ENCODE measurements at places on chromosomes 11 and 22. TPM values are rescaled to one million over a fixed set of nuclear protein-coding genes. Genes with fewer than 3 reads are reported as not detected.

Gene MAJIN
- not detected for total RNA-seq

Gene LRRC75B
- total RNA-seq: 5.6 TPM

DNA sequence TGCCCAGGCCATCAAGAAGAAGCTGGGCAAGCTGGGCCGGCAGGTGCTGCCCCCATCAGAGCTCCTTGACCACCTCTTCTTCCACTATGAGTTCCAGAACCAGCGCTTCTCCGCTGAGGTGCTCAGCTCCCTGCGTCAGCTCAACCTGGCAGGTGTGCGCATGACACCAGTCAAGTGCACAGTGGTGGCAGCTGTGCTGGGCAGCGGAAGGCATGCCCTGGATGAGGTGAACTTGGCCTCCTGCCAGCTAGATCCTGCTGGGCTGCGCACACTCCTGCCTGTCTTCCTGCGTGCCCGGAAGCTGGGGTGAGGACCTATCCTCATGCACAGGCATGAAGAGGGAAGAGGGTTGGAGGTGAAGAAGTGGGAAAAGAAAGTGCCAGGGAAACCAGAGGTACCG is 5.3 kb upstream of the NHERF4 start:
- no peaks in the 10 kb centered on the region for H3K27me3 ChIP-seq
- peaks cover 12% of the 10 kb centered on the region for H3K4me1 ChIP-seq
- no peak for DNase-seq
- peaks cover 13% of the 10 kb centered on the region for H3K36me3 ChIP-seq
- no peak overlapping the region for H3K27ac ChIP-seq
- H3K4me3 ChIP-seq: no peak overlapping the region

DNA sequence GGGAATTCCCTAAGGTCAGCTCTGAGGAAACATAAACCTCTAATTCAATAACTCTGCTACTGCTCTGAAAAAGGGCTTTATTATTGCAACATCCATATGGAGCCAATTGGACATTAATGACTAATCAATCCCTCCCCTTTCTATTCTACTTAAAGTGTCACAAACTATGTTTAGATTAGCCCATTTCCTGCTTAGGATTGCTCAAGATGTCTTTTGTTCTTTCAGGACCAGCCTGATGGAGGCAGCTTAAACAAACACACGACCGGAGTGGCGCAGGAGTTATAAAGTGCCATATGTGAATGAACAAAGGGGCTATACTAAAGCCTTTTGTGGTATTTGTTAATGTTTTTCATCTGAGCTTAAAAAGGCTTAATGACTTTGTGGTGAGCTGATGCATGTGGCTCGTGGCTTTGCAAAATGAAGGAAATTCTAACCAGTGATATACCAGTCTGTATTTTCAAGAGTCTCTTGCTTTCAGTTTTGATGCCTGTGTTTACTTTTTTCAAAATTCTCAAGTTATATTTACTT is 354.4 kb downstream of the SOX6 start:
- H3K27ac ChIP-seq: peak overlapping the region; percentile 60
- peaks cover 4% of the 10 kb centered on the region for H3K36me3 ChIP-seq
- H3K4me3 ChIP-seq: peak overlapping the region; percentile 10
- DNase-seq: no peak
- H3K4me1 ChIP-seq: peaks cover 30% of the 10 kb centered on the region
- H3K27me3 ChIP-seq: no peaks in the 10 kb centered on the region

DNA sequence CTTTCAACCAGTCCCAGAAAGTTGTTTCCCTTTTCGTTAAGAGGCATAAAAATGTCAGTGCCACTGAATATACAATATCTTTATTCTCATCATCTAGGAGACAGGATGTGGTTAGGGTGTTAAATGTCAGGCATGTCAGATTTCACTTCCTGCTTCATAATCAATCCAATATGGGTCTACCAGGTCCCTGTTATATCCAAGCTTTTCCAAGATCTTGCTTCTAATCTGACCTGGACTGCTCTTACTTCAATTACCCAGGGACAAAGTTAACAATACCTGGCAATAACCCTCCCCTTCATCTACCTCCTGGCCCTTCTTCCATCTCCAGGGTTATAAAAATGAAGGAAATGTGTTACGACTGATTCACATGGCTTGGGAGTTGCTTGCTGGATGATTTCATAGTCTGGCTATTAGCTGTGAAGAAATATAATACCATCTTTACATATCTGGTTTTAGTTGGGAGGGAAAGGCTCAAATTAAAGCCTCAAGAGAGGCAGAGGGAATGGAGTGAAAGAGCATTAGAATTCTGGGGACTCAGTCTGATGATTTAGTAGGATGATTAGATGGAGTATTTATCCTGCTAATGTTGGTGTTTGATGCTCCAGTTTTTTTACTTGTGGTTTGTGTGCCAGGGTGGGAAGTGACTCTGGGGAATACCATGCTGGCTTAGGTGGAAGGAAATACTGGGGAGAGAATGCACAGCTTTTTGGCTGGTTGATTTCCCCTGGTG is 534.3 kb downstream of the ETS1 start:
- peak overlapping the region; percentile 6 for H3K4me3 ChIP-seq
- no peak for DNase-seq
- H3K27ac ChIP-seq: peak overlapping the region; percentile 98
- H3K4me1 ChIP-seq: peaks cover 70% of the 10 kb centered on the region
- no peaks in the 10 kb centered on the region for H3K36me3 ChIP-seq
- H3K27me3 ChIP-seq: no peaks in the 10 kb centered on the region

DNA sequence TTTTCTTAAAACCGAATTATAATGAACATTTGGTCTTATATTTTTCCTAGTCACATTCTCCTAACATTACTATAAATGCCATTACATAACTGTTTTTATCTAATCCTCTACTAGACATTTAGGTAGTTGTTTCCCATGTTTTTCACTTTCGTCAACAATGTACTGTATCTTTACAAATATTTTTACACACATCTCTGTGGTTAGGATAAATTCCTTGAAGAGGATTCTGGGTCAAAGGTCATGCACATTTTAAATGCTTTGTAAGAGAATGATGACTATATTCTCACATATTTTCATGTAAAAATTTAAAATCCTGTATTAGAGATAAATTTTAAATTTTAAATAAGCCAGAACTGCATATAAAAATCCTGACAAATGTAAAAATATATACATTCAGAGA is 61.3 kb upstream of the CLNS1A start:
- H3K27ac ChIP-seq: no peak overlapping the region
- H3K4me3 ChIP-seq: no peak overlapping the region
- H3K4me1 ChIP-seq: no peaks in the 10 kb centered on the region
- no peaks in the 10 kb centered on the region for H3K27me3 ChIP-seq
- H3K36me3 ChIP-seq: peaks cover 23% of the 10 kb centered on the region

Data from chondrocyte (in vitro differentiated cells).